Large intestine (tissue), 12 donors: ENCODE measurements at places on chromosomes 12 and 14. TPM values are rescaled to one million over a fixed set of nuclear protein-coding genes. Genes with fewer than 3 reads are reported as not detected.

CELA1 gene
- polyA plus RNA-seq = not detected

DNA sequence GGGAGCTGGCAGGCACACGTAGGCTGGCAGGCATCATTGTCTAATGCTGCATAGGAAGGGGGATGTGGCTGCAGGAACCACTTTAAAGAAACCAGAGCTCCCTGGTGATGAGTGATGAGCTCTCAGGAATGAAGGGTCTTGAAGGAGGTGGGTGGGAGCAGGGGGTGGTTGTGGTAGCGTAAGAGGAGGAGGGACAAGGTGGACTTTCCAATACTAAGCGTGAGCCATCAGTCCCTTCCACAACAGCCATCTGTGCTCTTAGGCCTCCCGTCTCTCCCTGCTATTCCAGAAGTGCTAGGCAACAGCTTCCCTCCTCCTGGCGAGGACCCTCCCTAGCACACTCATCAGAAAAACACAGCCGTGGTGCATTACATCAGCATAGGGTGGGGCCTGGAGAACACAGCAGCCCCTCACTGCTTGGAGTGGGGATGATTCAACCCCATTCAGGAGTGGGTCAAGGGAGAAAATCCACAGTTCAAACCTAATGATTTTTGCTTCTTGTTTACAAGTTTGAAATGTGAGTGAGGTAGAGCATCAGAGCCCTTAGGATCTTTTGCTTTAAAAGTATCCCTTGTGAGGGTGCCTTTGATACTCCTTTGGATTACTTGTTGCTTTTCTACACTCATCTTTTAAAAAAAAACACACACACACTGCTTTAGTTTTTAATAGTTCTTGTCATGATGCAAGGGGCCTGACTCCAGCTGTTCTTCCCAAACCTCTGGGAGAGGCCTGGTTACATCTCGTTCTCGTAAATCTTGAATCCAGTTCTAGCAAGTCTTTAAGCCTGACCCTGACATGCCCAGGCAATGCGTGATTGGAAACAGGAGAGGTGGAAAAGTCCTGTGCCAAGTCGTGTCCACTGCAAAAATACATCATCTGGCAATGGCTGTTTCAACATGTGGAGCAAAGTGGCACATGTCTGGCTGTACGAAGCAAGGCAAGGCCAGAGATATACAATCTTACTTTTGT, 356.4 kb upstream of the DDHD1 start:
- DNase-seq = peak; percentile 28

DNA sequence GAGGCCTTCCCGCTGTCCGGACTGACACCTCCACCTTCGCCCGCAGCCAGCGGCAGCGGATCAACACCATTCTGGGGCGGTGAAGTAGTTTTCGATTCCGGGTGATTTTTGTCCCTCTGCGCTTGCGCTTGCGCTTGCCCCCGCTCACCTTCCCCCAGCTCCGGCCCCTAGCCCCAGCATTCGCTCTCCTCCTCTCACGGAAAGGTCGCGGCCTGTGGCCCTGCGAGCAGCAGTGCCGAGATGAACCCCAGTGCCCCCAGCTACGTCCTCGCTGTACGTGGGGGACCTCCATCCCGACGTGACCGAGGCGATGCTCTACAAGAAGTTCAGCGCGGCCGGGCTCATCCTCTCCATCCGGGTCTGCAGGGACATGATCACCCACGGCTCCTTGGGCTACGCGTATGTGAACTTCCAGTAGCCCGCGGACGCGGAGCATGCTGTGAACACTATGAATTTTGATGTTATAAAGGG, 22.7 kb upstream of the SRGAP1 start:
- peak; percentile 29 for DNase-seq

DNA sequence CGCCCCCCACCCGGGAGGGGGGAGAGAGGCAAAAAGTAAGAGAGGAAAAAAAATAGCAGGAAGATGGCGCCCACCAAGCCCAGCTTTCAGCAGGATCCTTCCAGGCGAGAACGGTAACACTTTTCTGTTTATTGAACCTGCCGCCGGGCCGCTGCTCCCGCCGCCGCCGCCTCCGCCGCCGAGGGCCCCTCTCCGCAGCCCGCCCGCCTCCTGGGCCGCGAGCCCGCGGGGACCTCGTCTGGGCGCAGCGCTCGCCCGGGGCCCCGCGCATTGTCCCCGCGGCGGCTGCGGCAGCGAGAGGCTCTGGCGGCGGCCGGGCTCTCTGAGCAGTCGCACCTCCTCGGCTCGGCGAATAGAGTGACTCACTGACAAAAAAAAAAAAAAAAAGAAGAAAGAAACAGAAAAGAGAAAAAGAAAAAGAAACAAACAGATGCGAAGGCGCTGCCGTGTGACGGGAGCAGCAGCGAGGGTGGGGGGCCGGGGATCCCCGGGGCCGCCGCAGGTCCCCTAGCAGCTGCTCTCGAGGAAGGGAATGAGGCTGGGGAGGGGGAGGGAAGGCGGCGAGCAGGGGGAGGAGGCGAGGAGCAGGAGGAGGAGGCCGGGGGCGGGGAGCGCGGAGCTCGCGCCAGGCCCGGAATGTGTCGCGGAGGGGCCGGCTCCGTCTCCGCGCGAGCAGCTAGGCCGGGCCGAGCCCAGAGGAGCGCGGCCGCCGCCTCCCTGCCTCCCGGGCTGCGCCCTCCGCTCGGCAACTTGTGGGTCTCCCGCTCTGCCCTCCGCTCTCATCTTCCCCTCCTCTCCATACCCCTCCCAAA, 781 bp downstream of the NPAS3 start:
- peak; percentile 57 for DNase-seq

ARL1 gene
- polyA plus RNA-seq = 97.6 TPM
